NB4 (cell line): ENCODE measurements at places on chromosomes 2 and 18.
A peak's percentile ranks its signal among the peaks of the same experiment; 100 is the strongest.

GRCh38 chr2:142585785-142586184 is 291.7 kb upstream of the KYNU start:
- DNase-seq, result peak; percentile 13

DNA sequence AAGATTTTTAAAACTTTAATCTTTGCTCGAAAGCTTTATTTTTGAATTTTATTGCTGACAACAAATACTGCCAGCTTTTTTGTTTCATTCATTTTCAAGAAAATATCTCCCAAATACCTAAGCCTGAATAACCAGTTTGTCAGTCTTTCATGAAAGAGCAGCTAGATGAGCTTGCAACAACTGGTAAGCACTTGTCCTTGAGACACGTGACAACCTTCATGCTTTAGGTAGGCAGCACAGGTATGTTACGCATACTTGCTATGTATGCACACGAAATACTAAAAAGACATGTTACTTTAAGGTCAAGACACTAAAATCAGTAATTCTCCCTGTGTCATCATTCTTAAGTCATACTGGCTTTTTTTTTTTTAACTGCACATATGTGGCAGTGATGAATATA is 12.3 kb downstream of the CEBPZ start:
- DNase-seq, result no peak

GRCh38 chr2:135198481-135198880 is 146.4 kb downstream of the RAB3GAP1 start:
- no peak for DNase-seq

- no peak for DNase-seq
Measured at GRCh38 chr2:185221-185620, 78.6 kb downstream of the SH3YL1 start.

DNA sequence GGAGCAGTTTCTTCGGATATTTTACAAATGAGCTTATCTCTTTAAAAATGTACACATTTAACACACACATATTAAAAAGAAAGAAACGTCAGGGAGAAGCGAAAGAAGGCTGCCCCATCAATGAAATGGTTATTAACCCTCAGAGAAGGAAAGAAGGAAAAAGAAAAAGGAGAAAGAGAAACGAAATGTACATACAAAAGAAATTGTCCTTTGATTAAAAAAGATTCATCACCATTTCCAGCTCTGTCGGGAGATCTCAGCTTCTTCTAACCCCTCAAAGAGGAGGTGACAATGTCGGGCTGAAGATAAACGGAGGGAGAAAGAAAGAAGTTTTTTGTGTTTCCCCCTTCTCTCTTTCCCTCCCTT is 1.5 kb downstream of the IKZF2 start:
- DNase-seq, result no peak

DNA sequence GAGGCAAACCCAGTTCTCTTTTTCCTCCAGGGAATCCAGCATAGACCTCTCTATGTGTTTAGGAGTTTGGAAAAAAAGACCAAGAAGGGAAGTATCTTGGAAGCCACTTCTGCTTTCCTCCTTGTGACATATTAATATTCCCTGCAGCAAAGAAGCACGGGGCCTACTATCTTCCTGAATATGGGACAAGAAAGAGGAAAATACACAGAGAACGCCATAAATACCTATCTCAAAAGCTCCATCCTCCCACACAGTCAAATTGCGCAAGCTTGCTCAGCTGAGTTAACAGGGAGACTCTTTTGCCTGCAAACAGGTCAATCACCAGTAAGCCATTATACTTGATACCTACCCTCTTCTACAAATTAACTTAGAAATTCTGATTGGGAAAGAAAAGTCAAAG is 16.7 kb upstream of the RAPH1 start:
- DNase-seq, result peak; percentile 61

DNA sequence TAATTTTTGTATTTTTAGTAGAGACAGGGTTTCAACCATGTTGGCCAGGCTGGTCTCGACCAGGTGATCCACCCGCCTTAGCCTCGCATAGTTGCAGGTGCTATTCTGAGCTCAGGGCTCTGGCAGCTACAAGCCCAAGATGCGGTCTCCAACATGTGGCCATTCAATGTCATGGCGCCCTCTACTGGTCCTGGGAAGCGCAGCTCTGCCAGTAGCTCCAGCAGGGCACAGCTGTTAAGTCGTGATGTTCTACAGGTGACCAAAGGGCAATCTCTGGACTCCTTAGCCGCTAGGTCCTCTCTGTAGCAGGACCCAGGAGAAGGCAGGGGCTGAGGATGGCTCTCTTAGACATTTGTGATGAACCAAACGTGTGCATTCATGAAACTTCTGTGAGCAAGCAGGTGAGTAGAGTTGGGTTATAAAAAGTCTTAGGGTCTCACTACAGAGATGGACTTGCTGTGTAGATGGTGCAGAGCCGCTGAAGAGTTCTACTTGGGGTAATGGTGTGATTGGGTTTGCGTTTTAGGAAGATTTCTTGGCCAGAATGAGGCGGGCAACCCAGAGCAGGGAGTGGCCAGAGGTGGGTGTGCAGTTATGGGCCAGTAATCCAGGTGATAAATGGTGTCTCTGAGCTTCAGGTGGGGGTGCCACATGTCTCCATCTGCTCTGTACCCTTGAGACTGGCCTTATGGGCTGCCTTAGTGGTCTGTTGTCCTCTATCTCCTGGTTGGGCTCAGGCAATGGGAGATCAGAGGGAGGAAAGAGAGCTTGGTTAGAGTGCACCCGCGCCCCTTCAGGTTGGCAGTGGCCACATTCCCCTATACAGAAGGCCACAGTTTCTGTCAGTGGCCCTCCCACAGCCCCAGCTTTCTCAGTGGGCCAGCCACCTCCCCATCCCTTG is 31.0 kb downstream of the IL37 start:
- peak; percentile 81 for DNase-seq

- DNase-seq, result no peak
Measured at GRCh38 chr2:218387369-218388194, 5.5 kb downstream of the SLC11A1 start.

- DNase-seq, result no peak
Measured at GRCh38 chr2:166360906-166361305, 14.8 kb downstream of the SCN9A start.

DNA sequence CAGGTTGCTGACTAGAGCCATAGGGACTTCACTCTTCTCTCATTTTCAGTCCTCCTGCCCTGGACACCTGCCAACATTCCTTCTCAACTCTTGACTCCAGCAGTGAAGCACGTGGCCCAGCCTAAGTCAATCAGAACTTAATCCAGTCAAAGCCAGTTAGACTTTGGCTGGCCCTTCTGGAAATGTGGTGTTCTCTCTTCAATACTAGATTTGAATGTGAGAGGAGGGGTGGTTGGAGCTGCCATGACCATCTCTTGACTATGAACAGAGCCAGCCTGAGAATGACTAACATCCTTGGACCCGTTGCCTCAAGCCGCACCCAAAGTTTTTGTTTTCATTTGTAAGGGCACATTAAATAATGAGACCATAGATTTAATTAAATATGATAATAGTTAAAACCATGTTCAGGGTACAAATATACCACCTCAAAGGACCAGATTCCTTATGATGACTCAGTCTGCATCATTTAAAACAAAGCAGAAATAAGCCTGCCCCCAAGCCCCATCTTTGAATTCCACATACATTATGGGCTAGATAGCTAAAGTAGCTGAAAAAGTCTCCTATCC is 49.7 kb upstream of the RASGRP3 start:
- DNase-seq, result no peak

GRCh38 chr18:10525697-10526560 is at the start of gene NAPG:
Gene NAPG (plus strand): TSS chr18:10526027. CDS start chr18:10526103, 76 bp downstream.
- DNase-seq, result peak; percentile 94

DNA sequence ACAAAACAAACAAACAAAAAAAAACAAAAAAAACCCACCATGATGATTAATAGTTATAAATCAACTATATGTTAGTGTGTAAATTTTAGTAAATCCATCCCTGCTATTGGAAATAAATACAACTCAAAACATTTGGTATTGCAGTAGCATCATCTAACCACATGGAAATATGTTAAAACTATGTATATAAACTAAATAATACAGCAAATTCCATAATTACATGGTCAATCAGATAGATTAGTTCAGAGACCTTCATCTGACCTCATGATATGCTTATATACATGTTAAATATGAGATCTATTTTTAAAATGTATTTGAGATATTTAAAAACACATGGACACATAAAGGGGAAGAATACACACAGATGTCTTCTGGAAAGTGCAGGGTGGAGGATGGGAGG is 384.2 kb downstream of the TMX3 start:
- no peak for DNase-seq

- no peak for DNase-seq
Measured at GRCh38 chr2:236986524-236987330, 99.0 kb upstream of the COPS8 start.

DNA sequence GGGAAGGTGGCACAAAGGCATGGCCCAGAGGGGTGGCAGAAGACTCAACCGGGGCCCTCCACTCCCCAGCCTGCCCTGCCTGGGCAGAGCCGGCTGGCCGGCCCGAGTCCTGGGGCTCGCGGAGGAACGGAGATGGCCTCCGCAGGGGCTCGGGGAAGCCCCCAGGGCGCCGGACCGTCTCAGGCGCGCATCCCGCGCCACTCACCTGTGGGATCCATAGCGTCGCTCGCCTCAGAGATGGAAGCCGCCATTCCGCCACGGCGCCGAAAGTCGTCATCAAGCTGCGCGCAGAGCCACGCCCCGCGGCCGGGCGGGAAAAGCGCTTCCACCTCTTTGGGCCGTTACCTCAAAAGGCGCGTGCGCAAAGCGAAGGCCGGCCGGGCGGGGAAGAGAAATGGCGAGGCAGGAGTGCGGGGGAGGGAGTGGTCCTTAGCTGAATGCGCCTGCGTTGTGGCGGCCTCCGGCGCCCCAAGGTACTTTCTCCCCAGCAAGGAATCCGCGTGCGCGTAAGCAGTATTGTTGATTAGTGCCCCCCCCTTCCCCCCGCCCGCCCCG is at the start of gene SMPD4:
SMPD4 (minus strand) TSS at position 278 of the 555 bp plus-strand sequence. CDS start 5,010 bp downstream, outside the sequence.
- DNase-seq, result peak; percentile 95

DNA sequence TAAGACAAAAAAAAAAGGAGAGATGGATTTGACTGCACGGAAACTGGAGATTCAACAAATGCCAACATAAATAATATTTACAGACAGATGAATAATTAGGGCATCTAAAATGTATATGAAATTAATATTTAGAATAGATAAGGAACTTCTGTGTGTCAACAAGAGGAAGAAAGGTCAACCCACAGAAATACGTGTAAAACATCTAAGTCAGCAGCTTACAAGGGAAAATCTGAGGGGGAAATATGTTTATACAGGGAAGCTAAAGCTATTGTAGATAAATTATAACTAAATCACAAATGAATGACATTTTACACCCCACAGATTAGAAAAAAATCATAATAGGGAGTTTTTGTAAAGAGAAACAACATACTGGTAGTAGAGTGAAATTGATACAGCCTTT is 159.9 kb downstream of the PIEZO2 start:
- DNase-seq, result no peak

DNA sequence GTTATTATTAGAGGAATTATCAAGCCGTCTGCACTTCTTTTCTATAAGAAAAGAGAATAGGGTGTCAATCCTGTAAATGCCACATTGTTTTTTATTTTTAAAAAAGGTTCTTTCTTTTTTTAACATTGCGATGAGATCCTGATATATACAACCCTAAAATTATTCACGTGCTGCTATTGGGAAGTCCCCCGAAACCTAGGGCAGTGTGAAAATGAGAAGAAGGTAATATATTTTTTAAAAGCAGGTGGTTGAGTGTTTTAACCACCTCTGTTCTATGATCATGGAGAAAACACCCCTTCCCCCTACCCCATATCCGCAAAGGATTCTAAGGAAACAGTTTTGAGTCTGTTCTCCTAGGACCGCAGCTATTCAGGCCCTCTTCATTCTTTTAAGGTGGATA is 94.5 kb upstream of the KLHL14 start:
- no peak for DNase-seq

DNA sequence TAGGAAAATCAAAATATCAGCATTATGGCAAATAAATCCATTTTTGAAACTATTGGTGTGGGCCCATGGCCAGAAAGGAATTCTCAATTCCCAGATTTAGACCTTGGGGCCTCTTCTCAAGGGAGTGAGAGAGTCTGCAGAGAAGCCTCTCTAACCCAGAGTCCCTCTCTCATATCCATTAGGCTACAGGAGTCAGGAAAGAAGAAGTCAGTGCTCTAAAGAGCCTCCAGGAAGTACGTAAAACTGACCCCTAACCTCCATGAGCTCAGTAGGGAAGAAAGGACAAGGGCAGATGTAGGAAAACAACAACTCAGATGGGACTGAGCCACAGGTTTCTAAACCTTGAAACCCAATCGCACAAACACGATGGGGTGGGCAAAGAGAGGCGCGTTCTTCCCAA is 479.9 kb upstream of the TNP1 start:
- DNase-seq, result no peak

DNA sequence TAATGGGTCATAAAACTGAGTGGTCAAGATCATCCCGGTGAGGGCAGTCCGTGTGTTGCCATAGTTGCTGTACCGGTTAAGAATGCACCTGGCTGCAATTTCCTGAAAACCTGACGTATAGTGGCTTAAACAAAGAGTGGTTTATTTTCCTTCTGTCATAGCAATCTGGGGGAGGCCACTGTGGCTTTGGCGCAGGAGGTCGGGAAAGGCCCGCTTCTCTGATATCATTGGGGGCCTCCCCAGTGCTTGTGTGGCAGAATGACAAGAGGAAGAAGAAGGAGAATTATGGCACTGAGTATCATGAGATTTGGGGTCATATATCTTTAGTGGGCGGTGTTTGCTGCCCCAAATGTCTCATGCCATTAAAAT is 4.4 kb downstream of the C2orf92 start:
- no peak for DNase-seq

GRCh38 chr2:42949125-42949524 is 156.7 kb upstream of the HAAO start:
- no peak for DNase-seq

- no peak for DNase-seq
Measured at GRCh38 chr2:129731907-129732629, 247.4 kb upstream of the RAB6C start.

DNA sequence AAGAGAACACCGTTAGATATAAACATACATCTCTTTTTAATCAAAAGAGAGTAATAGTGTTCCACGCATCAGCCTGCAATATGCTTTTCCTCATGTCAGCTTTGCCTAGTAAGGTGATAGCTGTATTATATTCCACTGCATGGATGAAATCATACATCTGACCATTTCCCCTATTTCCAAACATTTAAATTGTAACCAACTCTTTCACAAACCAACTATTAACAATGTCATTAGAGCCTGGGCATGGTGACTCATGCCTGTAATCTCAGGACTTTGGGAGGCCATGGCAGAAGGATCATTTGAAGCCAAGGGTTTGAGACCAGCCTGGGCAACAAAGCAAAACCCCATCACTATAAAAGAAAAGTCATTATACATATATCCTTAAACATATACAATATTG is 284.8 kb downstream of the BCL11A start:
- DNase-seq, result no peak

DNA sequence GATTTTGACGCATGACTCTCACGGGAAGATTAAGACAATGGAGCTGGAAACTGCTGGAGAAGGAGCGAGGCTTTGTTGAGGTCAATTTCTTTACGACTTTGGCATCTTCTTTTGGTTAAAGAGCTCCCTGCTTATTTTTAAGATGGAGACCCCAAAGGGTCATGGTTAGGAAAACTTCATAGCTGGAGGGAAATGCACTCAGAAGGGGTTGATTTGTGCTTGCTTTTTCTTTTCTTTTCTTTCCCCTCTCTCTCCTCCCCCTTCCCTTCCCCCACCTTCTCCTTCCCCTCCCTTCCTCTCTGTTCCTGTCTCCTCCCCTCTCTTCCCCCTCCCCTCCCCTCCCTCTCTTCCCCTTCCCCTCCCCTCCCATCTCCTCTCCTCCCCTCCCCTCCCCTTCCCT is 79.0 kb downstream of the TNP1 start:
- no peak for DNase-seq

- peak; percentile 56 for DNase-seq
Measured at GRCh38 chr2:190996947-190997346, 17.0 kb downstream of the STAT1 start.

GRCh38 chr2:189657867-189658266 is 3.4 kb upstream of the ASNSD1 start:
- DNase-seq, result peak; percentile 68
